Uterus (tissue), 4 donors: ENCODE measurements at places on chromosomes 5 and 9. TPM values are rescaled to one million over a fixed set of nuclear protein-coding genes. Genes with fewer than 3 reads are reported as not detected.

The GKAP1 gene
- 44.1 TPM for total RNA-seq

The DCAF10 gene
- total RNA-seq = 10.8 TPM

The BASP1 gene
- 21.5 TPM for total RNA-seq

DNA sequence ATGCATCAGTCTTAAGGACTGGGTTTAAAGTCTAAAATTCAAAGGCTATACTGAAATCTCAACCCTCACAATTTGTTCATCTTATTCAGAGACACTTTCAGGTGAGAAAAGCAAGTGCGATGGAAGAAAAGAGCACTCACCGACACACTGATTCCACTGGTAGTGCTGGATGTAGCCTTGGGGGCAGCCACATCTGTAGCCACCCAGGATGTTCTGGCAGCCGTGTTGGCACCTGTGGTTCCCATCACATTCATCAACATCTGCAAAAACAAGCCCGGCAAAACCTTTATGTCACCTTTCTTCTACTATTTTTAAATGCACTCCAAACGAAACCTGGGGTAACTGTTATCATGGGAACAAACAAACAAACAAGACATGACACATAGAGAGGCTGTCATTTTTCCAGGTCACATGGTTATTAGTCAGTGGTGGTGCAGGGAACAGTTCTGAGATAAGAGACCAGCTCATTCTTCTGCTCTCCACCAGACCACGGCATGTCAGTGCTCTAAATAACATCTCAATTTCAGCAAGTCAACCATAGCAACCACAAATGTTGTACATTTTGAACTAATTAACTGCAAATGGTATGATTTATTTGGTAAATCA lies 188.4 kb downstream of the SLC12A2 start:
- no peak for DNase-seq

DNA sequence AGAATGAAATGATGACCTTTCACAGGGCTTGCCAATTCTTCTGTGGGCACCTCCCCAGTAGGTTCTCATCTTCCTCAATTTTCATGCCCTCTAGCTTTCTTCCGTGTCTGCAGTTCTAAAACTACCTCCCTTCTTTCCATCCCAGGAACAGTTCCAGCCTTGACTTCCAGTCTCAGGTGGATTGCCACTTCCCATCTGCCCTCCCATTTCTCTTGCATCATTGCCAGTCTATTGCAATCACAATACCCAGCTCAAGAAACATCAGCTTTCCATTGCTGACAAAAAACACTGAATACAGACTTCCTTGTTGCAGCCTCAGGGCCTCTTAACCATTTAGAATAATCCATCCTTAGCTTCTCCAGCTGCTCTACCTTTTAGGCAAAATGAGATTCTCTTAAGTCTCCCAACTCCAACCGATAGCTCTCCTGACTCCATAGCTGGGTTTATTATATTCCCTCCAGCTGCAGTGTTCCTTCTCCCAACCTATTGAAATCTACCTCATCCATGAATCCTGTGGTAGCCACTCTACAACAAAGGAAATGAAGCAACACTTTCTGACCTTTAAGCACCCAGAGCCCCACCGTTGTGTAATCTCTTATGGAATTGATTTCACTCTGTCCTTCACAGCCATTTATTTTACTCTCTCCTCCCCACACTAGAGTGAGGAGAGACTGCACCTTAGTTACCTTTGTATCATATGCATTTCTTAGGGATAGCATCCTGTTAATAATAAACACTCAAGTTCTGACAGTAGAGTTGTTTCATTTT lies 75.6 kb upstream of the PCA3 start:
- DNase-seq = no peak

GRCh38 chr9:36598273-36598672 lies 25.6 kb downstream of the MELK start:
- no peak for DNase-seq

GRCh38 chr5:44862808-44863207 lies 54.1 kb downstream of the MRPS30 start:
- DNase-seq = no peak

- DNase-seq = no peak
Measured at GRCh38 chr9:92378865-92379560, 25.4 kb downstream of the OGN start.

DNA sequence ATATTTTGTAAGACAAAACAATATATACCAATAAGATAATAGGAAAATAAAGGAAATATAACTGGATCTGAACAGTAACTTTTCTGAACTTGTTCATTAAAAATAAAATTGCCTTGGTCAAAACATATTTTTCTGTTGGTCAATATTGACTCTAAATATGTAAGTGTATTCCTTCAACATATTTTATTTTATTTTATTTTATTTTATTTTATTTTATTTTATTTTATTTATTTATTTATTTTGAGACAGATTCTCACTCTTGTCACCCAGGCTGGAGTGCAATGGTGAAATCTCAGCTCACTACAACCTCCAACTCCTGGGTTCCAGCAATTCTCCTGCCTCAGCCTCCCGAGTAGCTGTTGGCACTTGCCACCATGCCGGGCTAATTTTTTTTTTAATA lies 571.0 kb downstream of the NR2F1-AS1 start:
- no peak for DNase-seq
